ENCODE measurements at places on chromosomes 16 and 17. TPM values are rescaled to one million over a fixed set of nuclear protein-coding genes. Genes with fewer than 3 reads are reported as not detected.

Gene MCRIP2
- total RNA-seq = 64.3 TPM

Gene CRYBA1
- total RNA-seq = not detected

Gene SHISA9
- total RNA-seq = 45.6 TPM

Gene NKD1
- total RNA-seq = 2.1 TPM

Gene AKAP1
- total RNA-seq = 45.9 TPM

Gene SPNS3
- not detected for total RNA-seq

Gene SDK2
- 5.1 TPM for total RNA-seq

Gene HSF5
- 0.24 TPM for total RNA-seq

Gene SMIM22
- total RNA-seq = not detected

Gene CD300E
- total RNA-seq = not detected

Gene AKAP10
- 25.9 TPM for total RNA-seq

Gene HOXB6
- not detected for total RNA-seq

Gene CORO6
- 5.2 TPM for total RNA-seq

Gene KRTAP4-6
- not detected for total RNA-seq

Gene ITGB4
- 9.7 TPM for total RNA-seq

Gene DNAJC7
- total RNA-seq = 119 TPM

Gene HSPB9
- total RNA-seq = not detected

Gene RTN4RL1
- total RNA-seq = 0.17 TPM

Gene SECTM1
- total RNA-seq = 0.16 TPM

Gene ITGAL
- total RNA-seq = not detected

Gene HNF1B
- total RNA-seq = 0.04 TPM

Gene C17orf113
- 2.1 TPM for total RNA-seq

Gene OR1F1
- 0.38 TPM for total RNA-seq

Gene KRT33B
- total RNA-seq = not detected

Gene ZNF385C
- total RNA-seq = 4.6 TPM

Gene RAMP2
- total RNA-seq = 8.8 TPM

Gene SLC5A10
- total RNA-seq = not detected

Gene C16orf86
- 0.87 TPM for total RNA-seq

Gene ADAM11
- 4.7 TPM for total RNA-seq

Gene HID1
- total RNA-seq = 8.7 TPM

Gene KDM6B
- total RNA-seq = 1.8 TPM

Gene FZD2
- 7.6 TPM for total RNA-seq

Gene MEIOB
- total RNA-seq = 6.3 TPM

Gene KRT37
- not detected for total RNA-seq

Gene RMI2
- total RNA-seq = 98.2 TPM

Gene TMIGD1
- total RNA-seq = not detected

Gene KIF18B
- 27.1 TPM for total RNA-seq

Gene CACNG3
- total RNA-seq = 0.12 TPM

Gene TEDC2
- total RNA-seq = 98.9 TPM

Gene SPN
- total RNA-seq = 2.1 TPM

All from GM23338 (cell line).